ENCODE measurements at places on chromosomes 3 and 15.

- no peak for DNase-seq
Observed at GRCh38 chr15:31328969-31329639, 2.5 kb downstream of the KLF13 start.

- no peak for DNase-seq
Observed at GRCh38 chr3:38331257-38332022, 15.1 kb upstream of the XYLB start.

- DNase-seq, result no peak
Observed at GRCh38 chr3:174132006-174132405, 727.1 kb upstream of the NAALADL2 start.

DNA sequence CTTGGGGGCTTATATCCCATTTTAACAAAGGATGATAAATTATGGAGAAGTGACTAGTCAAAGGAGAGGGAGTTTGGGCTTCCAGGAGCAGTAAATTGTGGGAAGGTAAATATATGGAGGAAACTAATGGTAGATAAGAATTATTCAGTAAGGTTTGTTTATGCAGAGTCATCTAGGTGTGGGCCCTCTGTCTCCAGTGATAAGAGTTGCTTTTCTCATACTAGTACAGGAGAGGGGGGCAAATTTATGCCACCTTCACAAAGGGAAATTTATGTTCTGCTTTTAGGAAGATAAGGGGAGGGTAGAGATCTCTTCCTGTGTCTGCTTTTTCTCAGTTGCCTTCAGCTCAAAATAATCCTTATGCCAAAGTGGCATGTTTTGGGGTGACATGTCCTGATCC lies 383.7 kb upstream of the PPP2R3A start:
- DNase-seq, result no peak

DNA sequence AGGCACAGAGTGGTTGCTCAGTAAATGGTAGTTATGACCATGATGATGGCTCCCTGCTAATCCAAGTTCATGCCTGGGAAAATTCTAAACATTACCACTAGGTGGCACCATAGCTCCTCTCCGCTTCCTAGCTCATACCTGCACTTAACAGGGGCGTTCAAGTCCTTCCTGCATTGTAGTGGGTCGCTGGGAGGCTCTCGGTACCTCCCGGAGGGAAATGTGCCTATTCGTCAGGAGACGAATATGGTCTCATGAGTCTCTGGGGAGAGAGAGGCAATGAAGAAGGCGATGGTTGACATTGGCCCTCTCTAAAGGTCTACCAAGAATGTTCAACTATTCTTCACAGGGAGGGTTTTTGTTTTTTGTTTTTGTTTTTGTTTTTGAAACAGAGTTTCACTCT lies 10.9 kb downstream of the MESP1 start:
- DNase-seq, result no peak

- DNase-seq, result no peak
Observed at GRCh38 chr3:119649761-119650160, 10.6 kb downstream of the POPDC2 start.

GRCh38 chr3:35773417-35773816 lies 134.1 kb downstream of the ARPP21 start:
- DNase-seq, result no peak

DNA sequence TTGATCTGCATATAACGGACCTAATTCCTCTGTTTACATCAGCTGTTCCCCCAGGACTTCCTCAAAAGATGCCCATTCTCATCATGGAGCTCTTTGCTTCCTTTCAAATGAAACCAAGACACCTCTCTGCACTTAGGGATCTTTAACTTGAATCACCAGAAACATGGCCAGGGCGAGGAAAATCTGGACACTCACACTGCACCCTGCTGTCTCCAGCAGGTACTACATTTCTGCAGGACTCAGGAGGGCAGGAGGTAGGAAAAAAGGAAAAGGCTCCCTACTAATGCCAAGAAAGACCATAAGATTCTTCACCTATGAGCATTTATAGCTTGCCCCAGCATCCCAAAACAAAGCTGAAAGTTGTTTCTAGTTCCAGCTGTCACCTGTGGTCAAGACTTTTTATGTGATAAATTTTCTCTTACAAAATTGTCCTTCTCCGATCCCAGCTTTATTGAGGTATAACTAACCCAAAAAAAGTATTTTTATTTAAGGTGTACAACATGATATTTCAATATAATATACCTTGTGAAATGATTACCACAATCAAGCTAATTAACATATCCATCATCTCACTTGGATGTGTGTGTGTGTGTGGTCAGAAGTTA lies 87.3 kb upstream of the C15orf61 start:
- DNase-seq, result no peak

- DNase-seq, result no peak
Observed at GRCh38 chr15:76098685-76099084, 38.9 kb downstream of the TMEM266 start.

- DNase-seq, result no peak
Observed at GRCh38 chr3:194871143-194871863, 185.6 kb downstream of the FAM43A start.

DNA sequence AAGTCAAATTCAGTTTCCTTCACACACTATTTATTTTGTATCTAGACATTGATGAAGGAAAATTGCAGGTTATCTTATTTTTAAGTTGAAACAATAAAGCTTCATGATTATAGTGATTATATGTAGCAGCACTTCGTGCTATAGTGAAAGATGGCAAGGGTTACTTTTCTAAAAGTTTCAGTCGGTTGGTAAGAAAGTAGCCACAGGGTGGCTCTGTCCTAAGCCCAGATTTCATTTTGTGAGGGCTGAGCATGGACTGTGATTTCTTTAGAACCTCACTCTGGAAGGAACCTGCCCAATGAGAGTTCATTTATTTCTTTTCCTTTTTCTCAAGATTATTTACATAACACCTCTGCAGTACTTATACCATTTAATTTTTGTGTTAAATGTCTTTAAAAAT lies 66.5 kb downstream of the NME9 start:
- DNase-seq, result no peak

- DNase-seq, result no peak
Observed at GRCh38 chr3:127018306-127018828, 35.5 kb downstream of the PLXNA1 start.

GRCh38 chr15:66943456-66944095 lies 121.8 kb upstream of the SMAD3 start:
- no peak for DNase-seq

GRCh38 chr3:146268535-146269219 lies 17.8 kb upstream of the PLSCR4 start:
- no peak for DNase-seq

- DNase-seq, result no peak
Observed at GRCh38 chr15:95857124-95857757, 473.3 kb upstream of the NR2F2 start.

GRCh38 chr15:41809121-41809520 lies 18.8 kb upstream of the JMJD7 start:
- DNase-seq, result no peak

- DNase-seq, result no peak
Observed at GRCh38 chr3:57206423-57206822, 6.6 kb upstream of the HESX1 start.

- no peak for DNase-seq
Observed at GRCh38 chr3:60268123-60268522, 983.1 kb downstream of the FHIT start.

GRCh38 chr3:180433152-180433551 lies 168.8 kb upstream of the TTC14 start:
- DNase-seq, result no peak

GRCh38 chr3:185306847-185307246 lies 53.0 kb upstream of the EHHADH start:
- no peak for DNase-seq

- DNase-seq, result no peak
Observed at GRCh38 chr3:13003608-13004007, 69.6 kb downstream of the IQSEC1 start.

- DNase-seq, result peak; percentile 10
Observed at GRCh38 chr3:46663591-46664135, 29.8 kb downstream of the ALS2CL start.

All from dorsolateral prefrontal cortex (tissue), 122 donors.